ENCODE measurements at places on chromosomes 7 and 10. TPM values are rescaled to one million over a fixed set of nuclear protein-coding genes. Genes with fewer than 3 reads are reported as not detected.

Gene IDI2
- total RNA-seq, result not detected

DNA sequence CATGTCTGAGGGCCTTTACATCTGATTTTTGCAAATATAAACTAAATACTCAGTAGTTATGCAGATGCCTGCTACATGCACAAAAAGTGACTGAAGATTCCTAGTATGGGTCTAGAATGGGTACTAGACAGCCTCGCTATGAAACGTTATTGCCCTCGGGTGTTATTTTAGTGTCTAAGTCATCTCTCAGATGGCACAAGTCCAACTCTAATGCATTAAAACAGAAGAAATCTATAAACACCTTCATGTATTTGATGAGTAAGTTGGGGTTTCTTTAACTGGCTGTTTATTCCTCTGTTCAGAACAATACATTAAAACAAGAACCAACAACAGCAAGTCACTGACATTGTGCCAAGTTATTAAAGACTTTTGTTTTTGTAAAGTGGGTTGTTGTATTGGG lies 41.6 kb downstream of the TEX36 start:
- no peak for DNase-seq

DNA sequence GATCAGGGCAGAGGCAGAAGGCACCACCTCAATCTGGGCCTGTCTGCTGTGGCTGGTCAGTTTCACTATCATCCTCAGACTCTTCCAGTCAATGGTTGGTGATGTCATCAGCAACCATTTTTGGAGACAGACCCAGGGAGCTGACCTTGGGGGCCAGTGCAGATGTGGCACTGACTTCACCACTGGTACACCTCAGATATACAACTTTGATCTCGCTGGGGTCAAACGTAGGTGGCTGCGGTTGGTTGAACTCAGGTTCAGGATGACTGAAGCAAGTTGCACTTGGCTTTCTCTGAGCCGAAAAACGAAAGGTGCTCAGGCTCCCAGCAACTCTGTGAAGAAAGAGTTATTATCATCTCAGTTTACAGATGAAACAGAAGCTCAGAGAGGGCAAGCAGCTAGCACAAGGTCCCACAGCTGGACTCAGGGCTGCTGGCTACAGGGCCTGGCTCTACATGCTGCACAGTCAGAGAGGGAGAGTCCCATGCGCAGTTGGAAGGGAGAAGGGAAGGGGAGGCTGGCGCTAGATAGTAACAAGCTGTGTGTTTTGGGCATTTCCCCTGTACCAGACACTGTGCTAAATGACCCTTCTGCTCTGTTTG lies 27.2 kb downstream of the ANKRD16 start:
- DNase-seq, result no peak

Gene SPDYE9
- not detected for total RNA-seq

Gene FANK1
- 0.65 TPM for total RNA-seq

Measured in dermis blood vessel endothelial cell (primary cell).